Ovary (tissue), 10 donors: ENCODE measurements at places on chromosomes 1 and 21. TPM values are rescaled to one million over a fixed set of nuclear protein-coding genes. Genes with fewer than 3 reads are reported as not detected.

- peaks cover 5% of the 10 kb centered on the region for H3K4me1 ChIP-seq
- no peaks in the 10 kb centered on the region for H3K36me3 ChIP-seq
- DNase-seq, result no peak
- H3K27ac ChIP-seq, result no peak within 1 kb of the TSS
These were observed at the start of gene IL12RB2 for GRCh38 chr1:67307251-67308060. Gene IL12RB2, plus strand, starts transcription at chr1:67307873. Its CDS starts 12,496 bp downstream, at chr1:67320369.

DNA sequence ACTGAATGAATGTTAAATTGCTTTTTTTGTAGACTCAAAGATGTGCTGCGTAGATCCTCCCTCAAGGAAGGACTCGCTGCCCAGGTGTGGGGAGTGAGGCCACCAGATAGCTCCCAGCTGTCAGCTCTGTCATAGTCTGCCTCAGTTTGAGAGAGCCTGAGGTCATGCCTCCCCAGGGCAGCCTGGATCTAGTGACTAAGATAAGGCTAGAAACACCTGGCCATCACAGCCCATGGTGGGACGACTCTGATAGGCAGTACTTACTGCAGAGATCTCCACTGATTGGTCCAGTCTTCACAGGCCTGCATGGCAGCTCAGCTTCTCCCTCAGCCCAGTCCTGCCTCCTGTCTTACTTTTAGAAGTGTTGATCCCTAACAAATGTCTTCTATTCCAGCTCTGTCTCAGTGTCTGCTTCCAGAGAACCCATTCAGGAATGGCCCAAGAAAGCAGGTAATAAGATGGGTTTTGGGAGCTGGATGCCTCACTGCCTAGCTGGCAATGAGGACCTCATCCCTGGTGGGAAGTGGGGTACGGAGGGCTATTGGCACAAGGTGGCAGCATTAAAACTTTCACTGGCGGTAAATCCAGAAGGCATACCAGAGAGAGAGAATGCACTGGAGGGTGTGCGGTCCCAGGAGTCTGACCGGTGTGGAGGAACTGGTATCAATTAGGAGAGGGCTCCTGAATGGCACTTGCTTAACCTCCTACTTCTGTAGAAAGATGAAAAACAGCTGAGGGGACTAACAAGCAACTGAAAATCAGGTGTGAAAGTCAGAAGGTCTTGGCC lies 55.3 kb upstream of the GPR37L1 start:
- no peaks in the 10 kb centered on the region for H3K27me3 ChIP-seq
- no peak overlapping the region for H3K4me3 ChIP-seq
- DNase-seq, result no peak
- H3K4me1 ChIP-seq, result no peaks in the 10 kb centered on the region
- H3K36me3 ChIP-seq, result no peaks in the 10 kb centered on the region

GRCh38 chr1:168391851-168392681 lies 111.4 kb downstream of the TBX19 start:
- peaks cover under 1% of the 10 kb centered on the region for H3K4me1 ChIP-seq
- no peak overlapping the region for H3K4me3 ChIP-seq
- H3K27ac ChIP-seq, result no peak overlapping the region
- H3K36me3 ChIP-seq, result no peaks in the 10 kb centered on the region

DNA sequence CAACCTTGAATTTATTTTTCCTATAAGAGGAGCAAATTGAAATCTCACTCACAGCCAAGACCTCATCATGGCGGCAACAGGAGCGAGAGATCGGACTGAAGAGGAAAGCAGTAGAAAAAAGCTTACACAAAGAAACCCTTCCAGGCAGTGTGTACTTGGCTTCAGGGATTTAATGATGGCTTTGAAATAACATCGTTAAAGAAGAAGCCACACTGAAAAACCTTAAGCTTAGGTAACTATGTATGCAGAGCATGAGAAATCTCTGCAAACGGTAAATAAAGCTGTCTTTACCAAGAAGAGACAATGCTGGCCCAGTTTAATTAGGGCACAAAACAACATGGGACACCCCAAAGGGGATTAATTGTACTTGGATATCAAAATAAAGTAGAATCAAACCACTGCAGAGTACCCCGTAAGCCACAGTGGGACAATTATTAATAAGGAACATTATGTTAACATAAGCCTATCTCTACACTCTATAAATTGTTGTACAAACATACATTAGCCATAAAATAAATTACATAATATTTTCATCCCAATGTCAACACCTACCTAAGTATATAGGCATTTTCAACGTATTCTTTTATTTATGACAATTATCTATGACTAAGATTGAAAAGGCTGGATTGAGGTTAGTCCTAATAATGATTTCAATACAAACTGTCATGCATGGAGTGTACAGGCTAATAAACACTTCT lies 360.2 kb upstream of the CHRM3 start:
- DNase-seq, result no peak
- no peak overlapping the region for H3K27ac ChIP-seq
- no peaks in the 10 kb centered on the region for H3K27me3 ChIP-seq
- no peaks in the 10 kb centered on the region for H3K4me1 ChIP-seq
- H3K4me3 ChIP-seq, result no peak overlapping the region

DNA sequence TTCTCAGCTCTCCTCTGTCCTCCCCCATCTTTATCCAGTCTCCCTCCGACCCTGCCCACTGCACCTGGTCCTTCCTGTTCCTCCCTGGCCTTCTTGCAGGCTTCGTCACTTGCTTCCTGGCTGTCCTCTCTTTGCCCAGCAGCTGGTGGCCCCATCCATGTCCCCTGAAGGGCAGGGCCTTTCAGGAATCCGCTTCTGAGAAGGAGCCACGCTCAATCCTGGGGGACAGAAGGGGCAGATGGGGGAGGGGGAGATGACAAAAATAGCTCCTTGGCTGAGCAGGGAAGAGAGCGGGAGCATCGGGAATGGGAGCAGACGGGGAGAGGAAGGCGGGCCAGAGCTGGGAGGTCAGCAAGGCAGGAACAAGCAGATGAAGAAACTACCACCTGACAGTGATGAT lies 40.7 kb downstream of the SLC30A1 start:
- no peak for DNase-seq
- H3K27ac ChIP-seq, result no peak overlapping the region

Gene LCE3E
- polyA plus RNA-seq, result not detected

DNA sequence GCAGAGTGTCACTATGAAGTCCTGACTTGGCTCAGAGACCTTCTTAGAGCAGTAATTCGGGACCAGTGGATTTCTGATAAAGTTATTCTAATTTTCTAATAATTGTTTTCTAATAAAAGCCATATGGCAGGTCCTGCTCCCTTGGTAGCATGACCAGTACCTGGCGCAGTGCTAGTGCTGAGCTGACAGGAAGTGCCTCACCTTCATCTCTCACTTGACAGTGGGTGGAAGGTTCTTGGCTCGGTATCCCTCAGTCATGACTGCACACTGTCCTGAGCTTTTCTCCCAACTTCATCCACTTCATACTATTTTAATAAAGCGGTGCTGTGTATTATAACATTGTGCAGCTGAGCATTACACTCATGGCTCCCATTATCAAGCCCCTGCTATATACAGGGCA lies 14.1 kb downstream of the VANGL1 start:
- no peaks in the 10 kb centered on the region for H3K36me3 ChIP-seq
- H3K4me1 ChIP-seq, result peaks cover 7% of the 10 kb centered on the region
- no peak overlapping the region for H3K4me3 ChIP-seq
- H3K27ac ChIP-seq, result no peak overlapping the region
- DNase-seq, result no peak
- no peaks in the 10 kb centered on the region for H3K27me3 ChIP-seq

DNA sequence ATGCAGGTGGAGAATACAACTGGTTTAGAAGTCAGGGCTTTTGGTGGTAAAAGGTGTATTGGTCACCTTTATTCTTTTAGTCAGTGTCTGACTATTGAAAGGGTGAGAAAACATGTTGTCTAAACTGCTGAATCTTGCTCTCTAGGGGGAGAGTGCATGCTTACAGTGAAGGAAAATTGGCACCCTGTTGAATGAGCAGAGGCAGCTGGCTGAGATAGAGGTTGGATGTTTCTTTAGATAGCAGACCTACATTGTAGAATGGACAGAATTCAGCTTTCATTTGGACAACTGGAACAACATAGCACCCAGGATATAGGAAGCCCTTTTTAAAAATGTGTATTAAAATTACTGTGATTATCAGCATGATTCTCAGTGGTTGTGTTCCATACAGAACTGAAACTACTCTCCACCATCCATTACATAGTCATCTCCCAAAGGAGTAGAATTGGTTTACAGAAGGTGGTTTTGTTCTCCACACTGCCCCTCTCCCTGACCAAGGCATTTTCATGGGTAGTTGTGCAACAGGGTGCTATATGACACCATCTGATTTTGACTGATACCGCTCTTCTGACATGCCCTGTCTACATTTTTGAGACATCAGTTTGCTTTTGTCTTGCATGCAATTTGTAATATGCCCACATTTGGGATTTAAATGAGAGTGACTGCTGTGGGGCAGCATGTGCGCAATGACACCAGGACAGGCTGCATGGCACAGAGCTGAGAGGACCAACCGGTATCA lies 16.2 kb downstream of the RHOU start:
- H3K36me3 ChIP-seq, result no peaks in the 10 kb centered on the region
- H3K4me3 ChIP-seq, result no peak overlapping the region
- no peaks in the 10 kb centered on the region for H3K4me1 ChIP-seq
- no peak overlapping the region for H3K27ac ChIP-seq
- no peak for DNase-seq

Gene SMPDL3B
- 0.23 TPM for polyA plus RNA-seq

DNA sequence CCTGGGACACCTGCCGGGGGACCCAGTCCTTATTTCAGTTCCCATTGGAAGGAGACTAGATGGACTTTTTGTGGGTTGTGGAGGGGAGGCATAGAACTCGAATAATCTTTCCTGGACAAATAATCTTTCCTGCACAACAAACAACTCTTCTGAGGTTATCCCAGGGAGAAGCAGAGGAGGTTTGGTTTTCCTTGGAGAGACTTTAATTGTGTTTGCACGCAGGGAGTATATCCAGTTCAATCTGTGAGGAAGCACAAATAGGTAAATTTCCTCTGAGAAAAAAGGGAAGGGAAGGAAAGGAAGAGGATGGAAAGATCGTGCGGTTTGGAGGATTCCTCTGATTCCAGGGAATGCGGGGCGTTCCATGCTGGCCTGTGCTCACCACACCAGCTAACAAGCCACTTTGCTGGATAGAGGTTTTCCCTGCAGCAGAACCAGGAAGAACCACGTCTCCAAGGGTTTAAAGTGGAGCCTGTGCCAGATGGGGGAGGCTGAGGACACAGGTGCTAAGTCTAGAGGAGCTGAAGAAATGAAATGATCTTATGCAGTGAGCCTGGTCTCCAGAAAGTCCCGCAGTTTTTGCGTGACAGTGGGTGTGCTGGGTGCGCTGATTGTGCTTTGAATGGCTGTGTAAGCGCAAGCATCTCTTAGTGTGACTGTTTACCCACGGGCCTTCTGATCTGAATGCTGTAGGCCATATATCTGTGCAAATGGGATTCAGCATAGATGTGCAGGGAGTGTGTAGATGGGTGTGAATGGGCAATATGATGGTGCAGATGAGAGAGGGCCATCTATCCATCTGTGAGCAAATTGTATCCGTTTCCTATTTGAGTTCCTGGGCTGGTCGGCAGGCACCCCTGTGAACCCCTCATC lies 7.6 kb downstream of the PAX7 start:
- no peak overlapping the region for H3K27ac ChIP-seq
- DNase-seq, result no peak
- no peaks in the 10 kb centered on the region for H3K27me3 ChIP-seq
- H3K4me3 ChIP-seq, result no peak overlapping the region
- H3K36me3 ChIP-seq, result no peaks in the 10 kb centered on the region

DNA sequence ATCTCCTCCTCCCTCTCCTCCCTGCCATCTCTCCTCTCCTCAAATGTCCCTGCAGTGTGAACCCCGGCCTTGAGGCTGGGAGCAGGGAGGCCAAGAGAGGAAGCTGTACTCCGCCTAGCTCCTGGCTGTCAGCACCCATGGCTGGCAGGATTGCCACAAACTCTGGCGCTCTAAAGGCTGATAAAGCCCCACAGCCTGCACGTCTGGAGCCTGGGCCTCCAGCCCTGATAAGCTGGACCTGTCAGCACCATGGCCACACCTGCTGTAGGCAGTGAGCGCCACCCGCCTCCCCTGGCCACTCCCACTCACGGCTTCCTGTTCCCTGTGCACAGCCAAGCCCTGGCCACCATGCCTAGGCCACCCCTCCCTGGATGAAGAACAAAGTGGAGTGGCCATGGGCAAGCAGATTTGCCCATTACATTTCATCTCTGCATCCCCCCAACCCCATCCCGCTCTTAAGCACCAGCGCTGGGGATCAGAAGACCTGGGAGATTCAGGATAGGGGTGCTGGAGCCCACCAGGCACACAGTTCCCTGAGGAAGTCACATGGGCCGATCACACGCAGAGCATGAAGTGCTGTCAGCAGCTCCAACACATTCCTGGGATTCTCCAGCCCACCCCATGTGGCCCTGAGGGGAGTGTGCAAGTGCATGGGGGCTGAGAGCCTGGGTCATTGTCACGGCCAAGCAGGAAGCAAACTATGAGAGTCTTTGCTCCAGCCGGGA lies 24.2 kb upstream of the NPPB start:
- no peak overlapping the region for H3K27ac ChIP-seq
- no peaks in the 10 kb centered on the region for H3K36me3 ChIP-seq
- H3K4me3 ChIP-seq, result no peak overlapping the region
- no peak for DNase-seq
- no peaks in the 10 kb centered on the region for H3K27me3 ChIP-seq

GRCh38 chr1:26259005-26259404 lies 20.9 kb upstream of the SH3BGRL3 start:
- no peak overlapping the region for H3K4me3 ChIP-seq
- DNase-seq, result no peak
- H3K4me1 ChIP-seq, result no peaks in the 10 kb centered on the region
- H3K36me3 ChIP-seq, result no peaks in the 10 kb centered on the region
- H3K27ac ChIP-seq, result no peak overlapping the region
- H3K27me3 ChIP-seq, result no peaks in the 10 kb centered on the region

Gene HAO2
- not detected for polyA plus RNA-seq

Gene AZIN2
- 4.1 TPM for polyA plus RNA-seq

Gene MYOG
- not detected for polyA plus RNA-seq

GRCh38 chr1:247456021-247456420 lies 1.9 kb downstream of the OR2B11 start:
- DNase-seq, result no peak
- no peaks in the 10 kb centered on the region for H3K4me1 ChIP-seq
- no peak overlapping the region for H3K27ac ChIP-seq
- H3K4me3 ChIP-seq, result no peak overlapping the region
- no peaks in the 10 kb centered on the region for H3K27me3 ChIP-seq

GRCh38 chr21:37536616-37537278 lies 170.2 kb downstream of the DYRK1A start:
- no peaks in the 10 kb centered on the region for H3K36me3 ChIP-seq
- no peaks in the 10 kb centered on the region for H3K4me1 ChIP-seq
- H3K4me3 ChIP-seq, result no peak overlapping the region
- no peak overlapping the region for H3K27ac ChIP-seq
- H3K27me3 ChIP-seq, result no peaks in the 10 kb centered on the region

GRCh38 chr1:160085686-160086455 lies 4.5 kb downstream of the KCNJ9 start:
- DNase-seq, result peak; percentile 54
- H3K36me3 ChIP-seq, result no peaks in the 10 kb centered on the region
- H3K4me1 ChIP-seq, result peaks cover 4% of the 10 kb centered on the region
- no peak overlapping the region for H3K4me3 ChIP-seq

- H3K36me3 ChIP-seq, result no peaks in the 10 kb centered on the region
- no peaks in the 10 kb centered on the region for H3K4me1 ChIP-seq
- no peak overlapping the region for H3K27ac ChIP-seq
- H3K4me3 ChIP-seq, result no peak overlapping the region
These were observed 37.2 kb downstream of the TTLL7 start for GRCh38 chr1:83961571-83962295.

Gene IL19
- not detected for polyA plus RNA-seq

- no peaks in the 10 kb centered on the region for H3K27me3 ChIP-seq
- H3K27ac ChIP-seq, result no peak overlapping the region
- no peak overlapping the region for H3K4me3 ChIP-seq
- peaks cover 3% of the 10 kb centered on the region for H3K4me1 ChIP-seq
- no peaks in the 10 kb centered on the region for H3K36me3 ChIP-seq
- no peak for DNase-seq
These were observed 19.2 kb downstream of the C1orf87 start for GRCh38 chr1:60054374-60054773.

Gene FAM151A
- polyA plus RNA-seq, result 0.06 TPM

Gene COL24A1
- polyA plus RNA-seq, result 1.3 TPM

Gene NFASC
- polyA plus RNA-seq, result 52.6 TPM
